ENCODE measurements at places on chromosomes 3 and 15.
A peak's percentile ranks its signal among the peaks of the same experiment; 100 is the strongest.

DNA sequence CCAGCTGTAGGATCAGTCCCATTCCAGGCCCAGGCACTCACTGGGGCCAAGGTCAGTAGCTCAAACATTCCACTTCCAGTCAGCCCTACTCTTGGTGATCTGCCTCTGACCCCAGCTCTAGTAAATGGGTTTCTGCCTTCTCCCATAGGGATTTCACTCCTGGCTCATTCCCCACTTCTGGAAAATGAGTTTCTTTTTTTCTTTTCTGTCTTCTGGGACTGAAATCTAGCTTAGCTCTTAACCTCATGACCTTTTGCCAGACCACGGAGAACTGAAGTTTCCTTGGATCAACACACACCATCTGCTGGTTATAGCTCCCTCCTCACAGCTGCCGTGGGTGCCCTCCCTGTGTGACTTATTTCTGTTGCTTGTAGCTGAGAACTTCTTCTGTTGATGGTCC lies 21.3 kb downstream of the MME start:
- no peak for DNase-seq

DNA sequence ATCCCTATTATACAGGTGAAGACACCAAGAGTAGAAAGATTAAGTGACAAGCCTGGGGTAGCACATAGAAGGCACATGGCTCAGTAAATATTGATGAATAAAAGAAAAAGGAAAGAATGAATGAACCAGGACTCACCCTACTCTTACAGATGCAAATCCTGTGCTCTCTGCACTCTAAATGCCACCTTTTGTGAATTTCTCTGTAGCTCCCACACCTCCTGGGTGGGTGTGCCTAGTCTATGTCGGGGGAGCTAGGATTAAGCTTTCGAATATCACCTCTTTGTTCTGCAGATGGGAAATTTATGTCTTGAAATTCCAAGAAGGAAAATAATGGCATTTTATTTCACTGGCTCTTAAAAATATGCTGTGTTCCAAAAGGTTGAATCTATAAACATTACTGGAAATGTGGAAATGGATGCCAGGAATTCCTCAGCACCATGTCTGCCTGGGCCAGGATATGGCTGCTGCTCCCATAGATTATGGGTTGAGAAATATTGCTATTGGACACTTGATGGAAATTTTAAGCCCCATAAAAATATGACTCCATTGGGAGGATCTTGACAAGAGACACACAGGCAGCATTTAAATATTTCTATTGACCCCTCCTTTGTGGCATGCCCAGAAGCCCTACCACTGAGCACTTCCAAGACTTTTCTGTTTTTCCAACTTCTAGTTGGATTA lies 43.3 kb downstream of the CCNB2 start:
- no peak for DNase-seq

GRCh38 chr3:177190756-177191681 lies 6.3 kb downstream of the TBL1XR1 start:
- DNase-seq: no peak

DNA sequence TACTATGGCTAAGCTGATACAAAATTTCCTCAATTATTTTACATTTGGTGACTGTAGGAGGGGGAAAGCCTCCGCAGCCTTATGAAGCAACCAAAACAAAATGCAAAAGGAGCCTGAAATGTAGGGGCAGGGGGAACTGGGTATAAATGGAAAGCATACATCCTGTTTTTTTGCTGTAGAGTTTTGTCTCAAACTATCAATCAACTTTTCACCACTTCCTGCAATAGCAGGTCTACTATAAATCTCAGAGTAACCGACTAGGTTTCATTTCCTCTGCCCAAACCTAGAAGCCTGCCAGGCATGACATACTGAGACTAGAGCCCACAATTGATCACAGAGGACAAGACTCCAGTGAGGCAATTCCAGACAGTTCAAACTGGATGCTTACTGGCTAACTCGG lies 91.3 kb downstream of the SHQ1 start:
- no peak for DNase-seq

DNA sequence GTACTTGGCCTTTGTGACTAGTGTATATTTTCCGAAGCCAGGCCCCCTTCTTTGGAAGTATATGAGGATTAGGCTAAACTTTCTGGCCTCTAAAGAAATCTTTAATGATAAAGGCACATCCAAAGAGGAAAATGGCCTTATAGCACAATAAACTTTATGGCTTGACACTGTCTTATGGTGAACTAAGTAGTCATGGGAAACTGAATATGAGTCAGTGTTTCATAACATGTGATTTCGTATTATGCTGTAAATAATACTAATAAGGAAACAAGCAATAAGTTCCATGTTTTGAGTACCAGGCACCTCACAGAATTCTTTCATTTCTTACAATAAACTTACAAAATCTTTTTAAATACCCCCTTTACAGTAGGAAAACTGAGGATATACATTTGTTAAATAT lies 8.2 kb downstream of the ZPLD1 start:
- no peak for DNase-seq

DNA sequence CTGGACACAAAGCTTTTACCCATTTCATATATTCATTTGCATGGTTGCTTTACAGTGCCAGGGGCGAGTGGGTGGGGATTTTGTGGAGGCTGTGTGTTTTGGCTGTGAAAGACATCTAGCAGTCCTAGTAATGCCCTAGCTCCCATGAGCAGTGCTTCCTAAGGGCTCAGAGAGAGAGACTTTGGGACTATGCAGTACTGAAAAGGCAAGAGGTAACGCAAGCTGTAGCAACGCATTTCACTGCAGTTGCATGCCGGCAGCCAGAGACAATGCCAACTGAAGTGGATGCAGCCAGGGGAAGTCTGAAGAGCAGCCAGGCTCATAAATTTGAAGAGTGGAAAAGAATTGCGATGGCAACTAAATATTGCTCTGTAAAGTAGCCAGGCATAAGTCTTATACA lies 27.4 kb upstream of the ATP10A start:
- DNase-seq: no peak

DNA sequence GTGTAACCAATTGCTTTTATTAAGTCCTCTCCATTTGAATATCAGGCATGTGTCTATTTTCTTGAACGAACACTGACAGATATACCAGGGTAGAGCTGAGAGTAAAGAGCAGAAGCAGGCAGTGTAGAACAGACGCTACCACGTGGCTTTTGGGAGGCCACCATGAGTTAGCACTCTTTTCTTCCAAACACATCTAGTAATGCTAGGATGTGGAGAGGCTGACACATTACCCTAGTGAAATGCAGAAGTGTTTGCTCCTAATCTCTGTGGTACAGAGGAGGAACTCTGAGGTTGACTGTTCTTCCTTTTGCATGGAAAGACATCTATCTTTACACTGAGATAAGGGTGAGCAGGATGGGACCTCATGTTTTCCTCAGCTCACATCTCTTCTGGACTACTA lies 216.3 kb downstream of the SATB1 start:
- no peak for DNase-seq

- DNase-seq: no peak
These were observed 3.9 kb upstream of the RNU6-1 start for GRCh38 chr15:67843571-67844387.

GRCh38 chr3:12303993-12304392 lies 15.1 kb downstream of the PPARG start:
- DNase-seq: no peak

GRCh38 chr3:25592510-25592968 lies 72.2 kb downstream of the TOP2B start:
- DNase-seq: no peak

- DNase-seq: no peak
These were observed 41.8 kb upstream of the SETMAR start for GRCh38 chr3:4261406-4261805.

GRCh38 chr3:16512435-16513140 lies 911 bp downstream of the RFTN1 start:
- peak; percentile 26 for DNase-seq
